AG08396 (cell line): ENCODE measurements at places on chromosomes 1 and 21.

DNA sequence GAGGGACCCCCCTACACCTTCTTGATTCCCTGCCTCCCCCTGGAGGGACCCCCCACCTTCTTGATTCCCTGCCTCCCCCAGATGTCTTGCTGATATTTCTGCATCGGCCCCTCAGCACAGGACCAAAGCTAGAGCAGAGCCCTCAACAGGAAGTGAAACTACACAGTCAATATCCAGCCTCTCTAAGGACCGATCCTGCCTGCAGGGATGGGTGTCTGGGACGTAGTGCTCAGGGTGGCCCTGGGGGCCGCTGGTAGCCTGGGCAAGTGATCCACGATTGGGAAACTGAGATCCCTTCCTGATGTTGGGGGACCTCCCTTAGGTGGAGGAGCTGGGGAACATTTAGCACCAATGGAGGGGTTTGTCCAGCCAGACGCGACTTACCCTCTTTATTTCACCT is 3.9 kb upstream of the LEFTY2 start:
- DNase-seq: no peak

DNA sequence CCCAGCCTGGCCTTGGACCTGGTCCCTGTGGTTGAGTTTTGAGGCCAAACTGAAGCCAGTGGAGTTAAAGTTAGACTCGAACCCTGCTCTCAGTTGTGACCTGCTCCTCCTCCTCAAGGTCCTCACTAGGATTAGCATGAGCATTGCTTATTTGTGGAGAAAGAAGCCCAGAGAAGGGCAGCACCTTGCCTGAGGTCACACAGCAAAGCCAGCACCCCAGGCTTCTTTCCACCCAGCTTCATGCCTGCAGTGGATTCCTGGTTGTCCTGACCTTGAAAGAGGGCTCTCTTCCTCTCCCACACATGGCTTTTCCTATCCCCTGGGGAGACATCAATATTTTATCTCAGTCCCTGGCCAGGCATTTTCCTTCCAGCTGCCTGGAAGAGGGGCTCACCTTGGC is 2.8 kb downstream of the LDLRAP1 start:
- no peak for DNase-seq

GRCh38 chr1:214261206-214262123 is 19.5 kb upstream of the SMYD2 start:
- DNase-seq: peak; percentile 74

- no peak for DNase-seq
These were observed 15.7 kb upstream of the FOXO6 start for GRCh38 chr1:41345434-41346075.

- no peak for DNase-seq
These were observed 18.2 kb upstream of the KCNK2 start for GRCh38 chr1:215064327-215064726.

GRCh38 chr1:198934901-198935305 is 296.1 kb downstream of the PTPRC start:
- no peak for DNase-seq

- no peak for DNase-seq
These were observed 1352.7 kb upstream of the ADGRL2 start for GRCh38 chr1:80448081-80448480.

DNA sequence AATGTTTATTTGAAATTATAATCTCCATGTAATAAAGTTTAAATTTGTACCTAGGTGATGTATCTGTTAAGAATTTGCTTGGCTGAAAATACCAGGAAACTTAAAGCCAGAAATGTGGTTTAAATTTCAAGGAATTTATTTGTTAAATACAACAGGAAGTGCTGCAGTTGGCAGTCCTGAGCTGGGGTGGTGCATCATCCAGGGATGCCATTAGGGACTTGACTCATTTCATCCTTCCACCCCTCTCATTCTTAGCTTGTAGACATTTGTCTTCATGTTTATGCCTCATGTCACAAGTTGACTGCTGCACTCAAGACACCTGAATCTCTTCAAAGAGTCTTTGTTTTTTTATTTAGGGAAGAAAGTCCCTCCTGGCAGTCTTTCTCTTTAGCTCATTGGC is 175.9 kb downstream of the LHX8 start:
- DNase-seq: no peak

- no peak for DNase-seq
These were observed 1.1 kb downstream of the PBX1 start for GRCh38 chr1:164560121-164560541.

DNA sequence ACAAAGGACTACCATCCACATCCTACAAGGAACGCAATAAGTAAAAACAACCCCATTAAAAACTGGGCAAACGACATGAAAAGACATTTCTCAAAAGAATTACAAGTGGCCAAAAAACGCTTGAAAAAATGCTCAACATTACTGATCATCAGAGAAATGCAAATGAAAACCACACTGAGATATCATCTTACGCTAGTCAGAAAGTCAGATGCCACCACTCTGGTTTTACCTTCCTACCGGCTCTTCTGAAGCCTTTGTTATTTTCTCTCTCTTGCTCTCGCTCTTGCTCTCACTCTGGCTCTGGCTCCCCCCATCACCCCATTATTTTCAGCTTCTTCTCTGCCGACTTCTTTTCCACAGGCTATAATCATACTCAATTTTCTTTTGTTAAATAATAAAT is 38.8 kb downstream of the VPS45 start:
- DNase-seq: no peak

- DNase-seq: no peak
These were observed 1.5 kb downstream of the CSDE1 start for GRCh38 chr1:114756009-114756892.

DNA sequence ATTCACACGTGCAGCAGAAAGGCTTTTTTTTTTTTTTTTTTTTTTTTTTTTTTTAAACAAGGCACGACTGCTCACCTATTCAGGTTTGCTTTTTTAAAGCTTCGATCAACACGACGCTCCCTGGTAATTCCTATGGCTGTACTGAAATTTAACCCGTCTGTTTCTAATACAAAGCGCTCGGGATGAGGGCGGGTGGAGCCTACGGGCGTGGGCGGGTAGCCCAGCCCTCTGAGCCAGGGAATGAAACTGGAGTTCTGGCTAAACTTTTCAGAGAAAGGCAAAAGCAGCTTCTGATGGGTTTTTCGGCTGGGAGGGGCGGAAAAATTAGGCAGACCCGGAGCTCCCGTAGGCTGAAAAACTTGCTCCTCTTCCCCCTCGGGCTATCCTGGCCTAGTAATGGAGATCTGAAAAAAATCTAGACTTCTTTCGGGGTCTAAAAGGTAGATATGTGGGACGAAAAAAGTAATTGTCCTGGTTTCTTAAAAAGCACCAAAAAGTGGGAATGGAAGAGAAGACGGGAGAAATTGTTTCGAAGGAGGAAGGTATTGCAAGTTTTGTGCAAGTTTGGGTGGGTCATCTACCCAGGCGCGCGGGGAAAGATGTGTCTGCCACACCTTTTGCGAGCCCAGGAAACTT is 7.4 kb downstream of the NR5A2 start:
- DNase-seq: no peak

DNA sequence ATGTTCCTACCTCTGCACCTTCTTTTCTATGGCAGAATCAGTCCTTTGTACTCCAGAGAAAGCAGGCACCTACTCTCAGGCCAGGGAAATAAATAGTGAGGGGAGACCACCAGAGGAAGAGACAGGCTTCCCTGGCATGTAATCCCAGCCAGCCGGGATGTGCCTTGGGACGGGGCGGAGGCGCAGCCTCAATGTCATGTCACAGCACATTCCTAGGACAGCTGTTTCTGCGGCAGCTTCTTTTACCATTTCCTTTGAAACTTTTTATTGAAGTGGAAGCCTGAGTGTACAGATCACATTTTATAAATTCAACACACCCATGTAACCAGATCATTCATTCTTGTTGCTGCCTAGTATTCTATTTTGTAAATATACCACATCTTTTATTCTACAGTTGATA is 67.9 kb upstream of the ZNF326 start:
- DNase-seq: no peak

DNA sequence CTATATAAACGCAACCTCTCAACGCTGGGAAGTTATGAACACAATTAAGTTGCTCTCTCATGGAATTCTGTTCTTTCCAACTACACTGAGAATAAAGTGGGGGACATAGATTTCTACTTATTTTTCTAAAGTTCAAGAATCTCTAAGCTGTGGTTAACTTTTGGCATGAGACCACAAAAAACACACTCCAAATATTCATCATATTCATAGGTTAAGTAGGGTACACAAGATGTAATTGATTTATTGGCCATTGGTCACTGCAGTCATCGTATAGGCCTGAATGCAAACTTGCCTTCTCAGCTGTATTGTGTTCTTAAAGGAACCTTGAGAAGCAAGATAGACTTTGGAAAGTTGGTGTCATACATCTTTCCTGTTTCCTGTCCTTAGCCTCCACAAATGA is 40.3 kb downstream of the PRRX1 start:
- DNase-seq: no peak

GRCh38 chr1:170929412-170929834 is 5.9 kb upstream of the MROH9 start:
- no peak for DNase-seq

- no peak for DNase-seq
These were observed 48.3 kb upstream of the LBR start for GRCh38 chr1:225476100-225476511.

GRCh38 chr21:23218667-23219066 is 2220.5 kb downstream of the NCAM2 start:
- DNase-seq: no peak

DNA sequence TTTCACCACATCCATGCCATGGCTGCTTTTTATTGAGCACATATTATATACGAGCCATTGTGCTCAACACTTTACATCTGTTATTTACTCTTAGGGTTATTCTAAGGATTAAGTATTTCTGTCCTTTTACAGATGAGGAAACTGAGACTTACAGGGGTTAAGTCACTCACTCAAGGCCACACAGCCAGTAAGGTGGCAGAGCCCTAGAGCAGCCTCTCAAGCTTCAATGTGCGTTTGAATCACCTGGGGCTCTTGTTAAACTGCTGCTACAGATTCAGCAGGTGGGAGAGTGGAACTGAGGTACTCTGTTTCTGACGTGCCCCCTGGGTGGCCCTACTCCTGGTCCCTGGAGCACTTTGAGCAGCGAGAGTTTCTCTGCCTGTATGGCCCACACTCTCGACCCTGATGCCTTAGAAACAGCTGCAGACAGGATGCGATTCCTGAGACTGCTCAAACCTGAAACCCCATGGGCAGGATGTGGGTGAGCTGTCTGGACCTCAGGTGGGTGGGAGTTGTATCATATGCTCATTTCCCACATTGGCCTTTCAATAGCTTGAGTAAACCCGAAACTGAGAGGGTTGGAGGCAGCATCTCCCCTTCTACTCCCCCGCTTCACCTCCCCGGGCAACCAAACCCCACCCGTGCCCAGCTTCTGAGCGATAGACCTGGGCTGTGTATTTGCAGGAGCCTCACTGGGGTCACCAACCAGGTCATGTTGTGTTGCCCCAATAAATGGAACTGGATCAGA is 59.3 kb downstream of the MAN1C1 start:
- DNase-seq: no peak

DNA sequence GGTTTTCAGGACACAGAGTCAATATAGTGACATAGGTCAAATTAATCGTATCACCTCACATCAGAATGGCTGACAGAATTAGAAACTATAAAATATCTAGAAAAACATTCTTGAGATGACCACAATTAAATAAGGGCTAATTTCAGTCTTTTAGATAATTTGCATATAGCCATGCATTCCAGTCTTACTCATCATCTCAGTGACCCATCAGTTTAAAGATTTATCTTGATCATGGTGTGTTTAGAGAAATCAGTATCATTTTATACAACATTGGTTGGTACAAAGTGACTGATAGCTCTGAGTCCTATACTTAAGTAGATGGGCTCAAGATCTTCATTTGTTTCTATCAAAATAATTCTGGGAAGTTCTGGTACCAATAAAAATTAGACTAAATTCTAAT is 262.3 kb upstream of the SNX7 start:
- no peak for DNase-seq

- no peak for DNase-seq
These were observed 19.3 kb downstream of the KRTAP8-1 start for GRCh38 chr21:30793581-30794314.

DNA sequence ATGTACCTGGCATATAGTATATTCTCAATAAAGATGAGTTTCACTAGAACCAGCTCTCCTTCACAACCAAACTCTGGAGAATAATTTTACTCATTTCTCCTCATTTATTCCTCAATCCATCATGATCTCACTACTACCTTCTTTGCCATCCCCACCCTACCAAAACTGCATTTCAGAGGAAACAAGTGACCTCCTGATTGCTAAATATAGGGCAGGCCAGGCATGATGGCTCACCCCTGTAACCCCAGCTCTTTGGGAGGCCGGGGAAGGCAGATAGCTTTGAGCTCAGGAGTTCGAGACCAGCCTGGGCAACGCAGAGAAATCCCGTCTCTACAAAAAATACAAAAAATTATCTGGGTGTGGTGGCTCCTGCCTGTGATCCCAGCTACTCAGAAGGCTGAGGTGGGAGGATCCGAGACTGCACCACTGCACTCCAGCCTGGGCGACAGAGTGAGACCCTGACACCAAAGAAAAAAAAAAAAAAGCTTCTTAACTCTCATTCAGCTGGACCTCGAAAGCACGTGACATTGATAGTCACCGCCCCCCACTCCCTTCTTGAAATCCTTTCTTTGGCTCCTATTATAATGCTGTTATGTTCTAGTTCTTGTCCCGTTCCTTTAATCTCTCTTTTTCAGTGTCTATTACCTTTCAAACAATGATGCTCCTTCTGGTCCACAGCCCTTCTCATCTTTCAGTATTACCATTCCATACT is 2.1 kb downstream of the TESK2 start:
- DNase-seq: no peak

GRCh38 chr1:73593364-73593763 is 604.6 kb downstream of the LRRIQ3 start:
- DNase-seq: peak; percentile 1

GRCh38 chr1:61975638-61976037 is 219.0 kb upstream of the L1TD1 start:
- DNase-seq: no peak

DNA sequence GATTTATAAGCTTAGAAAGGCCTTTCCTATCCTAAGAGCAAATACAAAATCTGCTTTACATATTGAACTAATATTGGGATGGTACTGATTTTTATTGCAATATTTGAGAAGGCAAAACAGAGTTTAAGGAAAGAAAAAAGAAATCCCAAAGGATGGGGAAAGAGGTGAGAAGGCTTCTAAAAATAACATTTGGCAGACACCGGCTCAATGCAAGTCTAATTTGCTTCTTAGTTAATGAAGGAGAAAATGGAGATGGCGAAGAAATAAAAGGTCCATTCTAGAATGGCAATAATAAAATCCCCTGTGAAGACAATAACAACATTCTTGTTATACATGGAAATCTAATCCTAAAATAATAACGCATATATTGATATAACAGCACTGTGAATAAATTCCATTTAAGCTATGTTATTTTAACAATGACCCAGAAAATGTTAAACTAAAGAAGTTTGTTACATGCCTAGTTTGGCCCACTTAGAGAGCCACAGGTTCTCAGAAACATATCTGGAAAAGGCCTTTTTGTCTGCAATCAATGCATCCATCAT is 117.7 kb downstream of the HLCS start:
- no peak for DNase-seq

DNA sequence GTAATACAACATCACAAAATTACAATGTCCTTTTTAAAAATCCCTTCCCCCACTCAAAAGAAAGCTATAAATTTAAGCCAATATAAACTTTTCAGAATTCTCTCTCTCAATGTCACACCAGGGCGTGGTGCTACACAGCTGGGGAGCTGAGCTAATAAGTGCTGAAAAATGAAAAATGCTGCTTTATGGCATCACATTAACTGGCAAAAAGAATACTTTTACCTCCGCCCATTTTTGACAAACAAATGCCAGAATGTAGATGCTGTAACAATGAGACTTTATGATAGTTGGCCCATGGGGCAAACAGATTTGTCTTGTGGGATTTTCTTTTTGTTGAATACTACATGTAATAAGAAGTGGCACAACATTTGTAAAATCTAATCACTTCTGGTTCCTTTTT is 12.7 kb upstream of the LYPLAL1 start:
- no peak for DNase-seq

- peak; percentile 61 for DNase-seq
These were observed 44.0 kb downstream of the EVA1C start for GRCh38 chr21:32456497-32456918.
